ENCODE measurements at places on chromosomes 5 and 9. TPM values are rescaled to one million over a fixed set of nuclear protein-coding genes. Genes with fewer than 3 reads are reported as not detected.

SPINK6 gene
- total RNA-seq, result not detected

PCDHGA6 gene
- total RNA-seq, result 4.8 TPM

FAM221B gene
- total RNA-seq, result not detected

C5 gene
- total RNA-seq, result 7.3 TPM

PCDHA7 gene
- total RNA-seq, result 0.26 TPM

CER1 gene
- total RNA-seq, result not detected

GRCh38 chr9:134398756-134399155 is 72.5 kb downstream of the RXRA start:
- DNase-seq, result no peak

DNA sequence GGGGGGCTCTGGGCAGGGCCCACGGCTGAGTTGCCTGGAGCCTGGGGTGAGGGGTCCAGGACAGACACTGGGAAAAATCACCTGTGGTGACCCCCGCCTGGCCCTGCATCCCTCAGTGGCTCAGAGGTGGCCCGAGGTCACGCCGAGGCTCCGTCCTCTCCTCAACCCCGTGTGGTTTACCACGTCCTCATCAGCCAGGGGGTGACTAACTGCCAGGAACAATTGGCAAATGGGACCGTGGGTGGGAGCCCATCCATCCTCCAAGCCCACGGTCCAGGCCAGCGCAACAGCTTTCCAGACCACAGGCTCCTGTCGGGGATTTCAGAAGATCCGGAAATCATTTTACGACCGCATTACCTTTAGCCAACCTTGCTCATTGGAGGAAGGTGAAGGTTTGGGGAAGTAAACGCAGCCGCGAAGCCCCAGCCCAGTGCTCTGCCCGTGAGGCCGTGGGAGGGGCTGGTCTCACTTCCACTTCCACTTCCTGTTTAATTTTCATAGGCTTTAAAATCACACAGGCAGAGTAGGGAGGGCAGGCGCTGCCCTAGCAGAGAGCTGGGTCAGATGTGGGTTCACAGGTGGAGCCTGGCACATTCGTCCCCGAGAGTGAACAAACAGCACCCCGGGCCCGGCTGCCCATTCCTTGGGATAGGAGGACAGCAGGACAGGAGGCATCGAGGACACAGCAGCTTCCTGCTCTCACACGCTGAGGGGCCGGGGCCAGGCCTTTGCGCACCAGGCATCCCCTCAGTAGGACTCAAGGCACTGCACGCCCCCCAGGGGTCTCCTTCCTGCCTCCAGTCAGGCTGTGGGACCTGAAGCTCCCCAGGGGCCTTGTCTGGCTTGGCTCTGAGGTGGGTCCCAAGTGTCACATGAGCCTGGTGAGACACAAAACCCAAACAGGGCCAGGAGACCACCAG is 19.8 kb upstream of the SLC9A3 start:
- DNase-seq, result no peak

- DNase-seq, result no peak
Observed at GRCh38 chr5:55236800-55237199, 3.4 kb upstream of the CCNO start.

DNA sequence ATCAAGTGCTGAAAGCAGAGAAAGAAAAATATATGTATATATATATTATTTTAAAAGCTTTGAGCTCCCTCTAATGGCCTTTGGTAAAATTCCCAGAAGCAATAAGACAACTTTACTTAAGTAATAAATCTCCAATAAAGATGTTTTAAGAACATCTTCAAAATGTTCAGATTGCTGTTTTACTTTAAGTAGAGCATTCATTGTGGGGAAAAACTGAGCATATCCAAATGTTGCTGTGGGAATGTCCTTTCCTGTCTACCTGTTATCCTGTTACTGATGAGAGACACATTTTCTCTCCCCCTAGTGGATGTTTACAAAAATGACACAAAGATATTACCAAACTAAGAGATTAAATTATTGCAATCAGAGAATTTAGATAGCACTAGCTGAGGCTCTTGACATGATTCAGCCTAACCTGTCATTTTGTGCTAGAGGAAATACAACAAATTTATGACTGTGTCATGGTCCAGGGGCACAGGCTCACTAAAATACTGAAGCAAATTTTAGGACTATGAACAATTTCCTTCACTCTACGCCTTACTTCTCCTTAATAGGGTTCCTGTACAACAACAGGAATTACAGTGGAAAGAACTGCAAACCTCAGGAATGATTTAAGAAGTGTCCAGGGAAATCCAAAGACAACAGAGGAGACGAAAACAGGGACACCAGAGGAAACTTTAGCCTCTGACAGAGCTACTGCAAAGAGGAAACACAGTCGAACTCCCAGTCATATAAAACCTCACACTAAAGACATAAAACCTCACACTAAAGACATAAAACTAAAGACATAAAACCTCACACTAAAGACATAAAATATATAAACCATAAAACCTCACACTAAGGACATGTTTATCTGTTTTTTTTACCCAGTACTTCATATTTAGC is 24.3 kb upstream of the PRRC1 start:
- peak; percentile 72 for DNase-seq

All from fibroblast of lung (primary cell).